ENCODE measurements at places on chromosomes 13 and 19.

DNA sequence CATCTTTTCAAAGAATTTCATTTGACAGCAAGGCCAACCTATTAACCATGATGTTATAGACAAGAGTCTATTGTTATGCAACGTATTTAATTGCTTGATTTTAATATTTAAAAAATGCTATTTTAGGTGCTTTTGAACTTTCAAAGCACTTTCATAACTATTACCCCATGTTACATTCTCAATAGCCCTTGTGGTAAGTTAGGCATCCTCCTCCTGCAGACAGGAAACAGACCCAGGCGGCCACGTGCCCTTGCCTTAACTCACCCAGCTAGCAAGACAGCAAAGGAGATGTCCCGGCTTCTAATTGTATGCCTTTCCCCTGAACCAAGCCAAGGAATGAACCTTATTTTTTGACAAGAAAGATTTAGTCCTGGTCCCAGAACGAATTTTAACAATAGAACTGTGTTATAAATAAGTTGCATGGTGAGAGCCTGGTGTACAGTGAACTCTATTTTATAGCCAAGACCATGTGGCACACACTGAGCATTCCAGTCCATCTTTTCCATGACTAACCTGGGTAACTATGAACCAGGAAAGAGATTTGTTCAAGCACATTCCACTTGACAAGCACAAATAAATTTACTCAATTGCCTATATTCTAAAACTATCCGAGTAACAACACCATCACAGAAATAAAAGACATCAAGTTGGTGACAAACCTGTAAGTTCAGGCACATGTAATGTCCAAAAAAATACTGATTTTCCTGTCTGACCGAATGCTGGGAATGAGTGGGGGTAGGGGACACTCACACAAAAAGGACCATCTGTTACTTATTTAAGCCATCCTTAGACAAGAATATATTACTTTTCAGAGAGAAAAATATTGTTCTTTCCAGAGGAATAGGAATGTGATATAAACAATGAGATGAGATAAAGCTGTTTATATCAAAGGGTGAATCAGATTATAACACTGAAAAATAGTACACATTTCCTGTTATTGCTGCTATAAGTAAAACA, 163.0 kb downstream of the EFNB2 start:
- no peak for DNase-seq

DNA sequence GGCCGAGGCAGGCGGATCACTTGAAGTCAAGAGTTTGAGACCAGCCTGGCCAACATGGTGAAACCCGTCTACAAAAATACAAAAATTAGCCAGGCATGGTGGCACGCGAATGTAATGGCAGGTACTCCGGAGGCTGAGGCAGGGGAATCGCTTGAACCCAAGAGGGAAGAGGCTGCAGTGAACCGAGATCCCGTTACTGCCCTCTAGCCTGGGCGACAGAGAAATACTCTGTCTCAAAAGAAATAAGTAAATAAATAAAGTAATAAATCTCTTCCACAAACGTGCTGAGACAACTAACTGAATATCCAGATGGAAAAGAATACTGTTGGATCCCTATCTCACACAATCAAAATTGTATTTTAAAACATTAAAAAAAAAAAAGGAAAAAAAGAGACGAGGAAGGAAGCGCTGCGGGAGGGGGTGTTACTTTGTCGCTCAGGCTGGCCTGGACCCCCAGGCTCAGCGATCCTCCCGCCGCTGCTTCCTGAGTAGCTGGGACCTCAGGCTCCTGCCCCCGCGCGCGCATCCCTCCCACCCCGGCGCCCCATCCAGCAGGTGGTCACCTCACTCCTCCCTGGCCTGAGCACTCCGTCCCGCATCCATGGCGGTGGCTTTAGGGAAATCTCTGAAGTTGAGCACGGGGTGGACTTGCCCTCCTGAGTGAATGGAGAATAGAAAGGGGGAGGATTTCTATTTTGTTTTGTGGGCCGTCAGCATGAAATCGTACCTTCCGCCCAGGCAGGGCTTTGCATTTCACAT, 628 bp upstream of the ZNF813 start:
- DNase-seq: no peak

DNA sequence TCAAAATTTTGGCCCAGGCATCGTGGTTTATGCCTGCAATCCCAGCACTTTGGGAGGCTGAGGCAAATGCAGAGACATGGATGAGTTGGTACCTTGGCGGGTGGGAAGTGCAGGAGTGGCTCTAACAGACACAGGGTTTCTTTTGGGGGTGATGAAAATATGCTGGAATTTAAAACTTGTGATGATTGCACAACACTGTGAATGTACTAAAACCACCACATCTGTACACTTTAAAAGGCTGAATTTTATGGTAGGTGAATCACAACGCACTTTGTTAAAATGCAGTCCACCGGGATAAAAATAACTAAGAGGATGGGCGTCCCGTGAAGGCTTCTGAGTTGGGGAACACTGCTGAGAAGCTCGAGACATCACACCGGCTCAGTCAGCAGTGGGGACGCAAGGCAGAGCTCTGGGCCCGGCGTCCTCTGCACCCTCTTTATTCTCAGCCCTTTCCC, 47.1 kb downstream of the MLLT1 start:
- no peak for DNase-seq

GRCh38 chr19:49741210-49741844, 21.8 kb downstream of the TSKS start:
- no peak for DNase-seq

GRCh38 chr19:1084024-1084868, 10.9 kb downstream of the POLR2E start:
- no peak for DNase-seq

- no peak for DNase-seq
These were observed 1.5 kb downstream of the RGCC start for GRCh38 chr13:41458761-41459431.

DNA sequence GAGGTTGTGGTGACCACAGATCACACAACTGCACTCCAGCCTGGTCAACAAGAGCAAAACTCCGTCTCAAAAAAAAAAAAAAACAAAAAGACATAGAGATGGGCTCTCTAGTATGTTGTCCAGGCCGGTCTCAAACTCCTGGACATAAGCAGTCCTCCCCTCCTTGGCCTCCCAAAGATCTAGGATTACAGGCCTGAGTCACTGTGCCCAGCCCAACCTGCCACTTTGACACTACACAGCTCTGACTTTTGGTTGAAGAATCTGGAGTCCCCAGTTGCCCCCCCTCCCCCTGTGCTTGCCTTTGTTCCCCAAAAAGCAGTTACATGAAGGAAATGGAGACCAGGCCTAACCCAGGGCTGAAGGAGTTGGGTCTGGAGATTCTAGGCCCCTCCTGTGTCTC, 12.9 kb downstream of the CARM1 start:
- DNase-seq: no peak
